Upper lobe of left lung (tissue), 6 donors: ENCODE measurements at places on chromosomes 6 and 20. TPM values are rescaled to one million over a fixed set of nuclear protein-coding genes. Genes with fewer than 3 reads are reported as not detected.
A peak's percentile ranks its signal among the peaks of the same experiment; 100 is the strongest.

Gene OPRM1
- total RNA-seq: not detected

Gene PRR18
- 2.1 TPM for total RNA-seq

- H3K36me3 ChIP-seq: peaks cover 38% of the 10 kb centered on the region
- H3K27ac ChIP-seq: peak overlapping the region; percentile 87
- H3K27me3 ChIP-seq: no peaks in the 10 kb centered on the region
- no peak overlapping the region for H3K4me3 ChIP-seq
- DNase-seq: no peak
These were observed 38.0 kb downstream of the TGM2 start for GRCh38 chr20:38126932-38127621.

- no peak overlapping the region for H3K27ac ChIP-seq
- DNase-seq: no peak
- H3K27me3 ChIP-seq: no peaks in the 10 kb centered on the region
- no peak overlapping the region for H3K4me3 ChIP-seq
These were observed 39.8 kb downstream of the PRR18 start for GRCh38 chr6:166268431-166268830.

Gene TSPO2
- not detected for total RNA-seq

Gene OPN5
- not detected for total RNA-seq

DNA sequence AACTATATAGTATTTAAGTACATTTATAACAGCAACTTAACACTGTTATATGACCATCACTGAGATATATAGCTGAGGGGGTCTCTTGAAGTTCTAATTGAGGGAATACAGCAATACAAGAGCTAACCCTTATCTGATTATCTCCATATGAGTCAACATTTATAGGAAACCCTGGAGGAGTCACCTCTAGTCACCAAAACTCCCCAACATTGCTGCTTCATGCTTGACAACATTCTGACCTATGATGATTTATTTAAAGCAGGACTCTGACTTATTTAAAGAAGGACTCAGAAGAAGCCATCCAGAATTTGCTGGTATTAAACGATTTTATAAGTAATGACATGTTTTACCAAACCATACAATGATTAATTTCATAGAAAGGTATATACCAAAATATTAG is 182.6 kb upstream of the NOX3 start:
- no peak for DNase-seq
- H3K36me3 ChIP-seq: no peaks in the 10 kb centered on the region
- no peaks in the 10 kb centered on the region for H3K27me3 ChIP-seq
- no peak overlapping the region for H3K4me3 ChIP-seq
- H3K27ac ChIP-seq: no peak overlapping the region

Gene RSPO3
- 0.22 TPM for total RNA-seq

DNA sequence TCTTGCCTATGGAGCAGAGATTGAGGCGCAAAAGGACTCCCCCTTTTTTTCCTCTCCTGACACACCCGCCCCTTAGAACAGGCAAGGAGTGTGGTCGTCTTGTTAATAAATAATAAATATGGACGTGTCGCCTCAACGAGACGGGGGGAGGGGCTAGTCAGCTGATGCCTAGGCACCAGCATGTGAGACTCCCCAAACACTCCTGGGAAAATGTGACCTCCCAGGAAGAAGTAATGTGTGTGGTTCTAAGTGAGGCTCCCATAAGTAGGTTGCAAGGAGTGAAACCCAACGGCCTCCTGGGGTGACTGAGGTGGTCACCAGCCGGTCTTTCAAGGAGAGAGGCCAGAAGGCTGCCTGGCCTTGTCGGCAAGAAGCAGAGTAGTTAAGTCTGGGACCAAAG is 1.1 kb upstream of the FAXC start:
- no peak overlapping the region for H3K27ac ChIP-seq
- peaks cover 19% of the 10 kb centered on the region for H3K4me1 ChIP-seq
- no peak overlapping the region for H3K4me3 ChIP-seq
- H3K27me3 ChIP-seq: peaks cover 6% of the 10 kb centered on the region
- no peak for DNase-seq
- H3K36me3 ChIP-seq: no peaks in the 10 kb centered on the region

Gene BPIFA1
- 61.8 TPM for total RNA-seq

- no peak overlapping the region for H3K4me3 ChIP-seq
- H3K4me1 ChIP-seq: no peaks in the 10 kb centered on the region
- H3K36me3 ChIP-seq: no peaks in the 10 kb centered on the region
These were observed 89.4 kb upstream of the MRPS10 start for GRCh38 chr6:42307141-42307470.

Gene SMOC2
- 5.0 TPM for total RNA-seq

Gene OTOR
- not detected for total RNA-seq

GRCh38 chr6:98546376-98546775 is 288.0 kb upstream of the POU3F2 start:
- no peaks in the 10 kb centered on the region for H3K4me1 ChIP-seq
- no peak for DNase-seq
- H3K27me3 ChIP-seq: no peaks in the 10 kb centered on the region
- no peak overlapping the region for H3K27ac ChIP-seq
- H3K4me3 ChIP-seq: no peak overlapping the region

Gene REPS1
- total RNA-seq: 30.8 TPM

DNA sequence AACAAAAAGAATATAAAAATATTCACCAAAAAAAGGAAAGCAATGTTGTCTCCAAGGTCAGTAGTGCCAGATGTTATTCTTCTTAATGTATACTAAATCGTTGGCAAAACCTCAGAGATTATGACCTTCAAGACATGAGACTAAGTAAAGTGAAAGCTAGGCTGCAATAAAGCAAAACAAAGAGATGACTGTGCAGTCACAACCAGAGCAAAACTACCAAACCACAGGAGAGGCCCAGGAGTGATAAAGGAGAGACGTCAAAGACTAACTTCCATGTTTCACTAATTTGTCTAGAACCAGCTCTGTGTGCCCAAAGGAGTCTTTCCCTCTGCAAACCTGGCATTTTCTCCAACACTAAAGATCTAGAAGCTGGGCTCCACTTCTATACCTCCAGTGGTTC is 155.9 kb upstream of the POU3F2 start:
- H3K27me3 ChIP-seq: no peaks in the 10 kb centered on the region
- no peaks in the 10 kb centered on the region for H3K4me1 ChIP-seq
- no peak for DNase-seq
- H3K4me3 ChIP-seq: no peak overlapping the region
- no peak overlapping the region for H3K27ac ChIP-seq
- H3K36me3 ChIP-seq: no peaks in the 10 kb centered on the region

Gene POM121L2
- not detected for total RNA-seq

- H3K4me1 ChIP-seq: peaks cover 22% of the 10 kb centered on the region
- H3K4me3 ChIP-seq: no peak overlapping the region
- no peak for DNase-seq
These were observed 126.5 kb downstream of the CDK19 start for GRCh38 chr6:110688661-110689268.
